ENCODE measurements at places on chromosomes 6 and 20.

GRCh38 chr6:134686071-134686470, 263.8 kb downstream of the ALDH8A1 start:
- no peak for DNase-seq

DNA sequence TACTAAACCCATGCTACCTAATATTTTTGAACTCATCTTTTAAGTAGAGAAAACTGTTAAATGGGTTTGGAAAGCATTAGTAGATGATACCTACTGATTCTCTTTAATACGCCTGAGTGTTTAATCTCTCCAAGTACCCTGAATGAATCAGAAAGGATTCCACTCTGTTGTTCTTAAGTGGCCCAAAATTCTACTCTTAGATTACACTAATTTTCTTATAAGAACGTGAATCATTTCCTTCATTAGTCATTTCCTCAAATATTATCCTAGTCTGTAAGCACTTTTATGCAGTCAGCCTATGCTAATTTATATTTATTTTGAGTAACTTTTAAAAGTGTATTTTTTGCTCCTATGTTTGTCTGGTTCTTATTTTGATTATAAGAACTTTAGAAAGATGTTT, 380.0 kb downstream of the BTBD9 start:
- no peak for DNase-seq

GRCh38 chr20:46293084-46293483, 15.2 kb downstream of the CDH22 start:
- DNase-seq, result peak; percentile 52

GRCh38 chr6:105992315-105992961, 93.7 kb upstream of the PRDM1 start:
- DNase-seq, result peak; percentile 92

- no peak for DNase-seq
Observed at GRCh38 chr6:47353871-47354270, 44.2 kb upstream of the TNFRSF21 start.

- peak; percentile 26 for DNase-seq
Observed at GRCh38 chr6:107600121-107600520, 110.2 kb downstream of the SOBP start.

DNA sequence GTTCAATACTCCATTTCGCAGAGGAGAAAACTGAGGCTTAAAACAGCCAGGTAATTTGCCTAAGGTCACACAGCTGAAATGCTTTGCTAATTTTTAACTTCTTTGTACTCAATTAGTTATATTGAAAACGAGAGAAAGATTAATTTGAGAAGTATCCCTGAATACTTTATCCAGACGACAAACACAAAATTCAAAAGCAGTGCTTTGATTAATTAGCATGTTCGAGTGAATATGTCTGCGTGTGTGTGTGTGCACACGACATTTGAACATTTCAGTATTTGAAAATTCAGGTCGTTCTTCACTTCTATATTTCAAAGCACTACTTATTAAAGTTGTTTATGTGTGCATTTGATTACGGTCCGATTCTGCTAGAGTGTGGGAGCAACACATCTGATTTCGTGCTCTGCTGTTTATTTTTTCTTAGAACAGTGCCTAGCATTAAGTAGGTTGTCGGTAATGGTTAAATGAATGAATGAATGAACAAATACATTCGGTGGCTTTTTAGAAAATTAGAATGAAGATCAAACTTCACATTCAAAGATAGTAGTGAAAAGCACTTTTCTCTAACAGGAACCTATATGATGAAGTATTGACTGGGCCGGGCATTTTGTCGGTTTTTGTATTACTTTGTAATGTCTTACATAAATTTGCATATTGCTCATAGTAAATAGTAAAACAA, 36.9 kb upstream of the SYNCRIP start:
- no peak for DNase-seq

- DNase-seq, result no peak
Observed at GRCh38 chr6:170200458-170200891, 90.4 kb downstream of the DLL1 start.

DNA sequence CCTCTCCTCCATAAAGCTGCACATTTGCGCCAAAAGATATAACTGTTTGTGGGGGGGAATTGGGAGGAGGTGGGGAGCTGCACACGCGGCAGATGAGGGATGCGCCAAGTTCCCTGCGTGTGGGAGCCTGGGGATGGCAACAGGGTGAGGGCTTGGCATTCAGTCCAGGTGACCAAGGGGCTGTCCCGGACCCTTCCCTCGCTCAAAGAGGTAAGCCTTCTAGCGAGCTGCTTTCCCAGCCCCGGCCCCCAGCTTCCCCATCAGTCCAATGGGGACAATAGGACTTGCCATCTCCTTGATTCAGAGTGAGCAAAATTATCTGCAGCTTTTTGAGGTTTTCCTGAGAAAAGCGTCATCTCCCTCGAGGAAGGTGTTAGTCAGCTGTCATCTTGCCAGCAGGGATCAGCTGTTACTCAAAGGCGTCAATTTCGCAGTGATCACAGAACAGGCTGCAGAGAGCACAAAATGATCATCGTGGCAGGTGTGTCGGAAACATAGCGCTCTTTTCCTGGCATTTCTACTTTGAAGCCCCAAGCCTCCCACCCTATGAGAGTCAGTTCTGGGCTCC, 21.3 kb downstream of the ZNF831 start:
- DNase-seq, result no peak

DNA sequence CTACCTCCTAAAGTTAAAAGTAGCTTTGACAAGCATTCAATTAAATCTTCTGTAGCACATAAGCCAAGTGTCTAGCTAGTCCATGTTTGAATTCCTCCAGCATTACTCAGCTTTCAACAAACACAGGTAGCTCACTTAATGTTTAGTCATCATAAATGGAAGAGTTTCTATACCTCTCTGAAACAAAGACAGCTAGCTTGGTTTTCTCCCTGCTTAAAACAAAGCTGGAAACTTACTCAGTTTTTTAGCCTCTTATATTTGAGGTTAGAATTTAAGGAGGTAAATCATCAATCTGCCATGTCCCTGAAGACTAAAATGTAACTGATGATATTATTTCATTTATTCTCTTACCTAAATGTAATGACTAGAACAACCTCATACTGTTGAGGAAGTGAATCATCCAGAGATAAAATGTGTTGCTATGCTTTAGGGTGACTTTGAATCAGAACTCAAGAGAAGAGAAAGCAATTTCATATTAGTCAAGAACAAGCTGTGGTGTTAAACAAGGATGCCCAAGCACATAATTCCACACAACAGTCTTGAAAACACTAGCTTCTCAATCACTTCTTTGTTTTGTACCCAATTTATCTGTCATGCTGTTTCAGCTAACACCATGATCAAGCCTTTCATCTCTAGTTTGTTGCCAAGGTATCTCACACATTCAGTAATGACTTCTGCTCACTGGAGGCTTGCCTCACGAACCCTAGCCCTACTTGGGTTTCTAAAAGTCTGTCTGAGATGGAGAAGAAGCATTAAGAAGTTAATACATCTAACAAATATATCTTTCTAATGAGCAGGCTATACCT, 251.9 kb downstream of the EPM2A start:
- DNase-seq, result no peak

DNA sequence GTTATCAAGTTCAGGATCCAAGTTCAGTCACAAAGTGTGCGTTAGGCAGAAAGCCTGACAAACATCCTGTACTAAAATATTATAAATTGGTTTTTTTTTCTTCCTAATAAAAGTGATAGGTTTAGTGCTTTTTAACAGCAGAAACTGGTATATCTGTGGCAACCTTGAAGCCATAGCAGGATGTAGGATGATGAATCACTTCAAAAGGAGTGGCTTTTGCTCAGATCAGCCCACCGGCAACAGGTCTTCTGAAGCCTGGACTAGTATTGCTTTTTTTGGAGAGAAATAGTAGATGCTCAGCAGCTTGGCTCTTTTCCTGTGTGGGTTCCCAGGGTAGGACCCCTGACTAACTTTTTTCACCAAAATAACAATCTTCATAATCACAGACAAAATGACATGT, 190.8 kb downstream of the EPM2A start:
- no peak for DNase-seq

DNA sequence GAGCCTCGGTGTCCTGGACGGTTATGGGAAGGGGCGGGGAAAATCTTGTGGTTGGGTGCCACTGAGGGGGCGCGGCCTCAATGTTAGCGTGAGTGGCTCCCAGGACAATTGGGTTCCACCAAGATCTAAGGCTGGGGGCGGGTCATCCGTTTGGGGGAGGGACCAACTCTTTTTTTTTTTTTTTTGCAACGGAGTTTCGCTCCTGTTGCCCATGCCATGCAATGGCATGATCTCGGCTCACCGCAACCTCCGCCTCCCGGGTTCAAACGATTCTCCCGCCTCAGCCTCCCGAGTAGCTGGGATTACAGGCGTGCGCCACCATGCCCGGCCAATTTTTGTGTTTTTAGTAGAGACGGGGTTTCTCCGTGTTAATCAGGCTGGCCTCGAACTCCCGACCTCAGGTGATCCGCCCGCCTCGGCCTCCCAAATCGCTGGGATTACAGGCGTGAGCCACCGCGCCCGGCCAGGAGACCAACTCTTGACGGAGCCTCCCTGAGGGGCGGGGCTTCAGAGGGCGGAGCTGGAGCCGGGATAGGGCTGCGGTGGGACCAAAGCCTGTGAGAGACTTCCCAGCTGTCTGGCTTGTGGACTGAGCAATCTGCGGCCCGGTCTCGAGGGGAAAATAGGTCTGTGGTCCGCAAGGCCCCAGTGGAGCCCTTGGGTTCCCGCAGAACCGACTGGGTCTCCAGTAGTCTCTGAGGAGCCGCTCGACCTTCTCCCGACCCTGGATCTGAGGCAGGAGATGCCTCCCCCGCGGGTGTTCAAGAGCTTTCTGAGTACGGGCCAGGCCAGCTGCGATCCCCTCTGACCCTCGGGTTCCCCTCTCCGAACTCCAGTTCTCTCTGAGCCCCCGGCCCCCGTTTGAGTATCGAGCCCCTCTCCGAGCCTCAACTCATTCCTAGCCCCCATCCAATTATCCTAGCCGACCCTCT, 1.1 kb downstream of the SPAG4 start:
- peak; percentile 95 for DNase-seq

DNA sequence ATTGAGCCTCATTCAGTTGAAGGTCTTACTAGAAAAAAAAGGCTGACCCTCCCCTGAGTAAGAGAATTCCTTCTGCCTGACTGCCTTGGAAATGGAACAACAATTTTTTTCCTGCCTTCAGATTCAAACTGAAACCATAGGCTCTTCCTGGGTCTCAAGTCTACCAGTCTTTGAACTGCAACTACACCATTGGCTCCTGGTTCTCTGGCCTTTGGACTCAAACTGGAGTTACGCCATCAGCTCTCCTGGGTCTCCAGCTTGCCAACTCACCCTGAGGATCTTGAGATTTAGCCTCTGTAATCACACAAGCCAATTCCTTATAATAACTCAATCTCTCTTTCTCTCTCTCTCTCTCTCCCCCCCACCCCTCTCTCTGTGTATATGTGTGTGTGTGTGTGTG, 36.0 kb upstream of the SNX9 start:
- peak; percentile 63 for DNase-seq

DNA sequence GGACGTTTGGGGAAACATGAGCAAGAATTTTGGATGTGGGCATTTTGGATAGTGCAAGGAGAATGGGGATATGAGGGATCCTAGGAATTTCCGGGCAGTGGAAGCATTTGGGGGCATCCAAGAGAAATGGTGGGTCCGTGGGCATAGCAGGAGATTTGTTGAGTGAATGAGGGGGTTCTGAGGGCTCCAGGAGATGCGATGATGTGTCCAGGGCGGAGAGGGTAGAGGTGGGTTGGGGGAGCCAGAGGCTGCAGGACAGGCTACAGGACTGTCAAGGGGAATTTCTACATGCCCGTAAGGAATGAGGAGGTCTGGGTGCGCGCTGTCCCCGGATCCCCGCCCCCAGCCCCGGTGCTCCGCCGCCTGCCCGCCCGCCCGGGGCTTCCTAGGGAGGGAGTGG, 364 bp downstream of the FRS3 start:
- peak; percentile 24 for DNase-seq

DNA sequence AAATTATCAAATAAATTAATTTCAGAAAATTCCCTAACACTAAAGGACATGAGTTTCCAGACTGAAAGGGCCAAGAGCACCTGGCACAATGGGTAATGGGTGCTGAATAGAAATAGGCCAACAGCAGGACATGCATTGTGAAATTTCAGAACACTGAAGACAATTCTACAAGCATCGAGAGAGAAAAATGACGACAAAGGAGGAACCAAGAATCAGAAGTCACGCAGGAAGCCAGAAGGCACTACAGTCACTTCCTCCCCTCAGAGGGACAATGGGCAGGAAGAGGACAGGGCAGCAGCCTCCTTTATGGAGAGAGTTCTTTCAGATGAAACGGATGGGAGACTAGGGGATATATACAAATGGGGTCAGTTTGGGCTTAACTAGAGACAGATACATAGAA, 29.6 kb downstream of the PCNA start:
- no peak for DNase-seq

DNA sequence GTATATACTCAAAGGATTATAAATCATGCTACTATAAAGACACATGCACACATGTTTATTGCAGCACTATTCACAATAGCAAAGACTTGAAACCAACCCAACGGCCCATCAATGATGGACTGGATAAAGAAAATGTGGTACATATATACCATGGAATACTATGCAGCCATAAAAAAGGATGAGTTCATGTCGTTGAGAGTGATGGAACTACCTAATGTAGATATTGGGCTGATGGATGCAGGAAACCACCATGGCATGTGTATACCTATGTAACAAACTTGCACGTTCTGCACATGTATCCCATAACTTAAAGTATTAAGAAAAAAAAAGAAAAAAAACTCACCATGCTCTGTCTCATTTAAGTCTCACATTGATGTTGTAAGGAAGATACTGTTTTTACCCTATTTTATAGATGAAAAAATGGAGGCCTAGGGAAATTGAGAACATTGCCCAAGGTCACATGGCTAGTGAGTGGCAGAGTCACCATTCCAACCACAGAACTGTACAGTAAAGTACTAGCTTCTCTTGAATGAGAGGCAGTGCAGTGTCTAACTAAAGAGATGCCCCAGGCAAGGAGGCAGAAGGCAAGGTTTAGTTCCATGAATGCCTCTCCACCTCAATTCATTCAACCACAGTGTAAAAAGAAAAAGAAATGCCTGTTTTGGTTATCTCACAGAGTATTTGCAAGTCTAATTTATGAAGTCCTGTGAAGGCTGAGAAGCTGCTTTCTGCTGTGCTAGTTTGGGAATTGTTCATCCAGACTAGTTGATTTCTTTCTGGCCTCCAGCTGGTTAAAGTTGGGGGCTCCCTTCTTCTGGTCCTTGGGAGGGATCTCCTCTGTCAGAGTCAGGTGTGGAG, 68.2 kb downstream of the FIG4 start:
- DNase-seq, result no peak

- DNase-seq, result no peak
Observed at GRCh38 chr6:115796061-115796460, 264.6 kb downstream of the FRK start.

- DNase-seq, result no peak
Observed at GRCh38 chr6:36505744-36506534, 41.3 kb downstream of the STK38 start.
